ENCODE measurements at places on chromosomes 5 and 9.

DNA sequence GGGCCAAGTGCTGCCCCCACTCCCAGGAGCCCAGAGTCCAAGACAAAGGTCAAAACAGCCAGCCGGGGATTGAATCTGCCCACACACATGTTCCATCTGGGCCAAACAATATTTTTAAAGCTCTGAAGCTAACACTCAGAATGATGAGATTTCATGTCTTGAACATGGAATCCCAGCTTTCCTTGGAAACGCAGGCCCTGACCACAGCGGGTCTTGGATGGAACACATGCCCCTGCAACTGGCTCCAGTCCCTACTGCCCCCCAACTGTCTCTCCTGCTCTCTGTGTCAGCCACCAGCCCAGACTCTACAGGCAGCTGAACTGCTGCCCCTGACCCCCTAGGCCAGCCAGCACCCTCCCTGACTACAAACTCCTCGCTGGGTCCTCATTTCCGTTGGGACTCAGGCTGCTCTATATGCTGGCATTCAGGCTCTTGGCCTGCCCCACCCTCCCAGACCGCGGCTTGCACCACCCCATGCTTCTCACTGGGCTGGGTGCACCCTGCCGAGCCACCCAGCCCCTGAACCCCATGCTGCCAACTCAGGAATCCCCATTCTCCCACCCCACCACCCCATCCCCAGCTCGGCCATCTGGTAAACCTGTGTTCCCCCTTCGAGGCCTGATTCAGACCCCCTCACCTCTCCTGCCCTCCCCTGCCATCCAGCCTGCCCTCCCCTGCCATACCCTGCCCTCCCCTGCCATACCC, 71.7 kb downstream of the ADAMTS2 start:
- no peak for DNase-seq

DNA sequence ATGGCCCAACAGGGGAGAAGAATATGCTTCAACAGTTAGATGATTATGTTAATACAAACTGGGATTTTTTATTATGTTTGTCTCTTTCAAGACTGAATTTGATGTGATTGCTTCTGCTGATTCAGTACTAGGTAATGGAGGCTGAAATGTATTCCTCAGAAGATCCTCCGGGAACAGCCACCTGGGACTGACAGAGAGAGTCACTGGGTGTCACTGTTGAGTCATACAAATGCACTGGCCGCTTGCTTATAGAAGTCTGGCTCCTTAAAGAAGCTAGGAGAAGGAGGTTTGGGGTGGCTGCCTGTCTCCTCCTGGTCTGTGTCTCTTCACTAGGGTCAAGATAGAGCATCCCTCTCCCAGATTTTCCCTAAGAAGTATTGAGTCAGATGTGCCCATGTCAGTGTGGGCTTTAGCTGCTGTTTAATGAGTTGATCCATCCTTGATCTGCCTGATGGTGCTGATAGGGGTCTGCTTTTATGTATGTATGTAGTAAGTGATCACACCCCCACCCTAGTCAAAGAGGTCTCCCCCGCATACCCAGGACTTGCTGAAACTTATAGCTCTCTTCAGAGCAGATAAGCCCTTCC, 773.4 kb downstream of the BRINP1 start:
- peak; percentile 4 for DNase-seq

- DNase-seq: no peak
Measured at GRCh38 chr9:93646640-93647178, 70.3 kb downstream of the PHF2 start.

DNA sequence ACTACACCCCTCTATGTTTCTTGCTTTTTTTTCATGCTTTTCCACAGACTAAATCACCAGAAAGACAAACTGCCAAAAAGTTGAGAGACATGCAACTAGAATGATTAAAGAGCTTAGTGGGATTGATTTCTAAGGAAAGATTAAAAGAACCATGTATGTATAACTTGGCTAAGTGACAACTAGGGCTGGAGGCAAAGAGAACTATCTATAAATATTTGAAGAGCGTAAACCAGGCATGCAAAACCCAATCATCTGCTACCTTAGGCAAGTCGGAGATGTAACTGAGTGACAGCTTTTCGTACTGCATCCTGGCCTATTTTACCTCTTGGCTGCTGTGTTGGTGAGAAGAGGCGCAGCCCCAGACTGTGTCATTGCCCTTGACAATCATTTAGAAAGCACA, 121.0 kb upstream of the TLX3 start:
- no peak for DNase-seq

- no peak for DNase-seq
Measured at GRCh38 chr5:59133764-59134261, 550.9 kb downstream of the RAB3C start.

DNA sequence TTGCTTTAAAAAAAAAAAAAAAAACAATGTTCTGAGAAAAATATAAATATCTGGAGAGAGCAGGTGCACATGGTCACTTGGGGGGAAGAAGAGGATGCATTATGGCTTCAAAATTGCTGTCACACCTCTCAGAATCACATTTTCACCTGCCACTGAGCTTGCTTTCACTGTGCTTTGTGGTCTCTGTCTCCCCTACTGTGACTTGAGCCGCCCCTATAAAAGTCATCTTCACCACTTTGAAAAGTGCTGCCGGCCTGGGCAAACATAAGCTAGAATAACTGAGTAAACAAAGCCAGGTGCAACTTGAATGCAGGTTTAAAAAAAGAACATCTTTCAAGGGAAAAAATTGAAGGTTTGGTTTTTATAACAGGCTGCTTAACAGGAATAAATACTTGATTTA, 368.1 kb upstream of the GRIA1 start:
- DNase-seq: no peak

DNA sequence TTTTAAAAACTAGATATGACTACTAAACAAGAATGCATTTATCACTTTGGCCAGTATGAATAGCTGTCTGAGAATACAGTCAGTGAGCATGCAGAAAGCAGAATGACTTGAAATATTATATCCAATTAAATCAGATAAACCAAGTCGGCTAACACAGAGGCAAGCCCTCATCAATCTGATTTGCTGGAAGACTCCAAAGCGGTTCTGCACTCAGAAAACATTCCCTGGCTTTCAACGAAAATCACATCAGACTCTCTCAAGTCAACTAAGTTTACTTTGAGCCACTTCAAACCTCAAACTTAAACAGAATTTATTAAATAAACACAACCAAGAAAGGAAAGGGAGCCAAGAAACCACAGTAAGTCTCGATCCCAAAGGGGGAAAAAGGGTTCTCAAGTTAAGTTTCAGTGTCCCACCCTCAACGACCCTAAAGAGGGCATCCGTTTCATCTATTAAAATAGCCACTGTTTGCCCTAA, 1.4 kb downstream of the MYO10 start:
- no peak for DNase-seq

- DNase-seq: no peak
Measured at GRCh38 chr9:1938135-1938534, 77.0 kb upstream of the SMARCA2 start.

- no peak for DNase-seq
Measured at GRCh38 chr5:133611357-133612248, 738 bp downstream of the FSTL4 start.

DNA sequence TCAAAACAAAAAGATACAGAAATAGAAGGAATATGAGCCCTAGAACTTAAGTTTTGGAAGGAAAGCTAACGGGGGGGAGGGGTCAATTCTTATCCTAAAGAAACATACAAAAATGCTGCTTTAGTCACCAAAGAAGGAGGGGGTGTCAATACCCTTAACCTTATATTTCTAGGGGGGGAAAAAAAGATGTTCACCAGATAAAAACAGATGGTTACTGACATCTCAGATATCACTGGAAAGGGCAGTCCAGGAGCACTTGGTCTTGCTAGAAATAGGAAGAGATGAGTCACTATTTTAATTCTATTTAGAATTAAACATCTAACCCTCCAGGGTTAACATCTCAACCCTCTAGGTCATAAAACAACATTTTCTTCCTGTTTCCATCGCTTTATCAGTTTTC, 1.7 kb downstream of the DIAPH1 start:
- DNase-seq: no peak

GRCh38 chr9:80049096-80049782, 477.5 kb downstream of the TLE4 start:
- DNase-seq: no peak

DNA sequence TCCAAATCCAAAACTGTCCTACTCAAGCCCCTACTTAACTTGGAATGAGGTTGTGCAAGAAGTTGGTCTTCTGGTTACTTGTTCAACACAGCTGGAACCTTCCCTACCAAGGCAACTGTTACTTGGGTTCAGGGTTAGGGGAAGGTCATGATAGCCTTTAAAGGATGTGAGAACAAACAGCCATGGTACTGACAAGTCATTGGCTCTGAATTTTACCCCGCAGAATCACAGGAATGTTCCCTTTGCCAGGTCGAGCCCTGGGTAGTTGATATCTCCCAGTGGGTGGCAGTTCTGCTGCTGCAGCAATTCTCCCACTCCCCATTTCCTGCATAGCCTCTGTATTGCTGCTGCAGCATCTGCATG, 396.1 kb upstream of the MPDZ start:
- DNase-seq: no peak

DNA sequence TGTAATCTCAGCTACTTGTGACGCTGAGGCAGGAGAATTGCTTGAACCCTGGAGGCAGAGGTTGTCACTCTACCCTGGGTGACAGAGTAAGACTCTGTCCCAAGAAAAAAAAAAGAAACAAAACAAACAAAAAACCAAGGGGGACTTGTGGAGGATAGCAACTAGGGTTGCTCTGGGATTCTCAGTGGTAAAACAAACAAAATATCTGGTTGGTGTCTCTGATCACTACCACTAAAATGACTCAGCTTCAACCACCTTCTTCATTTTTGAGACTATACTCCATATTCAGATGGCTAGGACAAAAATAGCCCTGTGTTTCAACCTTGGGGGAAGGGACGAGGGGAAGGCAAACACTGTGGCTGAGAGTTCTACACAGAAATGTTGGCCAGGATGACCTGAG, 110.3 kb downstream of the ARRDC3 start:
- DNase-seq: no peak

DNA sequence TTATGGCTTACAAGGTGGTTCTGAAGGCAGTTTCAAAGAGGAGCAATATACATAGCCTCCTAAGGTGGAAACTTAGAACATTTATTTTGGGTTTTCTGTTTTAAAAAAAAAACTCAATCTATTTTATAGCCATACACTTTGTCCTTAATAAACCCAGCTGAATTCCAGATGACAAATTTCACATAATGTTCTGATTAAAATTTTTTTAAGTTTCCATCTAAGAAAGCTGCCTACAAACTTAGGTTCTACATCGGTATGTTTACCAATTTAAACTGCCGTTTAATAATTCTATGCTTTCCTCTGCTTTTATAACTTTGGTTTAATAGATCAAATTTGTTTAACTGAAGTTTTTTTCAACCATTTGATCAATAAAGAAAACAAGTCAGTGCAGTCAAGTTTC, 12.5 kb downstream of the NR3C1 start:
- DNase-seq: no peak

DNA sequence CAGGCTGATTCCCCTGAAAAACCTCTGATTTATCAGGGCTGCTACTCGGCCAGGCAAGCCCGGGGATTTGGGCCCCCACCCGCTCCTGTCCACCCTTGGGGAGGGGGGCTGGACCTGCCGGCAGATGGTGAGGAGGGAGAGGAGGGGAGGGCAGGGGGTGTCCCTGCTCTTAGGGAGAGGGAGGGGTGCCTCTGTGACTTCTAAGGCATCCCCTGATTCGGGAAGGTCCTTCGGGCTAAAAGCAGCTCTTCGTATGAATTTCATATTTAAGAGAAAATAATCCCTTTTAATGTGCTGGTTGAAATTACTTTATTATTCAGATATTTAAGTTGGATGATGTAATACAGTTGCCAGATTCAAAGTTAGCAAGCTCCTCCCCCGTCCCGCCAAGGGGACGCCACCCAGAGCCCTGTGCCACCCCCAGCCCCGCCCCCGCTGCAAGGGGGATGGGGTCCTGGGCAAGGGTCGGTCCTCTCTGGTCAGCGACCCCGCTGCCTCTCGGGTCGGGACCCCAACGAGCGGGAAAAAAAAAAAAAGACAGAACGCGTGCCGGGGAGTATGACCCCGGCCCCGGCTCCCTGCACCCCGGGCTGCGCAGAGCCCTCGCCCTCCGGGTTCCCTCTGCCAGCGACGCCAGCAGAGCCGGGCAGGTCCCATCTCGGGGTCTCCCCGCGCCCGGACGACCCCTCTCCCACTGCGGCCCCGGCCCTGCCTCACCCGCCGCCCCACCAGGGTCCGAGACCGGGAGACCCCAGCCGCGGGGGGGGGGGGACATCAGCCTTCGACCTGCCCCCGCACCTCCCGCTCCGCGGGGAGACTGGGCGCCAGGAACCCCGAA, 12.4 kb downstream of the LHX3 start:
- DNase-seq: no peak

Measured in HL-60 (cell line).